ENCODE measurements at places on chromosomes 1 and 21.

- no peak for DNase-seq
These were observed 12.5 kb upstream of the GPR153 start for GRCh38 chr1:6273380-6273891.

DNA sequence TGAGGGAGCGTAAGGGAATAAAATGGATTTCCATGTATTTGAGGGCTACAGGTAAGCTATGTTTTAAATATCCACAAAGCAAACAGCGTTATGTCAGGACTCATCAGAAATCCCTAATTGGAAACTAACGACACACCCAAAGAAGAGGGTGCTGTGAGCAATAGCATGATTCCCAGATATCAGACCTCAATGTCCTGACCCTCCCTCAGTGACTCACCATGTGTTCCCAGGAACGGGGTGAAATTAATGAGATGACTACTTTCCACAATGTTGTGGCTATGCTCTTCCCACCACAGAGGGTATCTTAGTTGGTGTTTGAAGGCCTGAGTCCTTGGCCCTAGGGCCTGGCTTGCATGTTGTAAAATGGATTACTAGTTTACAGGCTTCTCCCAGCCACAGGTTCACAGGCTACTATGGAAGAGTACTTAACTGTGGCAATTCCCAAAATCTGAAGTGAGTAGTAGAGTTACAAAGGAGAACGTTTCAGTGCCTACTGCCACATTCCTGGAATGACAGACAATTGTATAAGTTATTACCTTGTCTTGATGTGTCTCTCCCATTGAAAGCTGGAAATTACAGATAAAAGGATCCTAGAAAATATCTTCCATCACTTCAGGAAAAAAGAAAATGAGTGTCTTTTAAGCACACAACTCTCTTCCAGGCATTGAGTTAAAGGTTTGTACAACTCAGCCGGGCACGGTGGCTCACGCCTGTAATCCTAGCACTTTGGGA lies 1.7 kb upstream of the KRTAP11-1 start:
- no peak for DNase-seq

DNA sequence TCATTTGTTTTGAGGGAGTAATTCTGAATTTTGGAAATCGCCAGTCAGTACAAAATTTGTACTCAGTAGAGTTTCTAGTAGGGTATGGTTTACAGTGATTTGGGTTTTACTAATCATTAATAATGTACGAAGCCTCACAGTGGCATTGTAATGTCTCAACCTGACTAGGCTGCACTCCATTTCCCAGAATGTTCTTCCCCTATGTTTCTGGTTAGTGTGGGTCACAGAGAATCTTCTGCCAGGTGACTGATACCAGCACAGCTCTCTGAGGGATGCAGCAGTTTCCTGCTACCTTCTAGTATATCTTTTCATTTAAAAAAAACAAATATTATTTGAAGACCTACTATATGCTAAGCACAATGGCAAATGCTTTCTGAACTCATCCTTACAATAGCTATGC lies 112.9 kb downstream of the PTPN14 start:
- no peak for DNase-seq

GRCh38 chr1:210796421-210796820 lies 337.5 kb downstream of the KCNH1 start:
- no peak for DNase-seq

DNA sequence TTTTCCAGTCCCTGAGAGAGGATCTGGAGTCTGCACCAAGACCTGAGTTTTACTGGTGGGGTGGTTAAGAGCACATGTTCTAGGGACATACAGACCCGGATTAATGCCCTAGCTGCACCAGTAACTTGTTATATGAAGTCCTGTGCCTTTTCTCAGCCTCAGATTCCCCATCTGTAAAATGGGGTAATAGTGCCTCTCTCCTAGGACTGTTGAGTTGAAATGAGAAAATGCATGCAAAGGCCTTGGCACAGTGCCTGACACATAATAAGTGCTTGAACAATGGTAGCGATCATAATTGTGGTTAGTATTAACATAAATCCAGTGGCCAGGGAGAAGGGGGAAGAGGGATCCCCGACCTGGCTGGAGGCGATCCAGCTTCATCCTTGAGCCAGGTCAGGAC lies 12.3 kb downstream of the AHDC1 start:
- DNase-seq, result no peak

DNA sequence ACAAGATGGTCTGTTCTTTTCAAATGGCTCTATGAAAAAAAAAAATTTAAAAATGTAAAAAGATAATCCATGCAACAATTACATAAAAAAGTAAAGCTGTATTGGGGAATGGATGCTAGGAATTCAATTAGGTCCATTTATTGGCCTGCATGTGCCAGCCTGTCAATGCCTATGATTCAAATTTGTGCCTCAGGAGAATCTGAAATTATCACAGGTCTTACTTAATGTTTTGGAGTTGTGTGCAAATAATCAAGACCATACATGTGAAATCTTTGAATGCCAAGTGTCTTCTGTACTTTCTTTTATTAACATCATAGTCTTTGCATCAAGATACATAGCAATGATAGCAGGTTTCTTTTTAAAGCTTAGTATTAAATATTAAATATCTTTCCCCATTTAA lies 13.5 kb upstream of the KLHL12 start:
- no peak for DNase-seq
